Uterus (tissue), 4 donors: ENCODE measurements at places on chromosomes 6 and 20.

DNA sequence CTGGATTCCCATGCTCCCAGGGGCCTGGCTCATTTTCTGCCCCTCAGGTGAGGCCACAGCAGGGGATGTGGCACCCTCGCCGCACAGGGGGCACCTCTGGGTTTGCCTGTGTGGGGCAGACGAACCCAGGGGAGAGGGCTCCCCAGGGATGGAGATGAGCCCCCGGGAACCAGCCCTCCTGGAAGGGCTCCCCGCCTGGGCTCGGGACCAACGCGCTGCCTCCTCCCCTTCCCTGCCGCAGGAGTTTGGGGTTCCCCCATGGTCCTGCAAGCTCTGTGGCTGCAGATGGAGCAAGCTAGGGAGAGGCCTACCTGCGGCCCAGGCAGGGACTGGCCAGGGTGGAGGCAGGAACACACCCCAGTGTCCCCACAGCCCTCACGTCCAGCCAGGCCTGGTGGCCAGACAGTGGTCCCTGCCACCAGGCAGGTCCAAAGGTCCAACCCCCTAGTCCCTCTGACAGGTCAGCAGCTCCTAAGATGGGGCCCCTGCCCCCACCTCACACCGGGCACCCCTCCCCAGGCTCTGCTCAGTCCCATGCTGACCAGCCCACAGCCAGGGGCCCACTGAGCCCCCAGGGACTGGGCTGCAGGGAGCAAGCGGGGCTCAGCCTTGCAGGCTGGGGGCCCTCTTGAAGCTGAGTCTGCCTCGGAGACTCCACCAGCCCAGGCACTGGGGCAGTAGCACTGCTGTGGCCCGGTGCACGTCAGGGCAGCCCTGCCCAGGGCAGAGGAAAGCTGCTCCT is 13.7 kb downstream of the LAMA5 start:
- DNase-seq: no peak

DNA sequence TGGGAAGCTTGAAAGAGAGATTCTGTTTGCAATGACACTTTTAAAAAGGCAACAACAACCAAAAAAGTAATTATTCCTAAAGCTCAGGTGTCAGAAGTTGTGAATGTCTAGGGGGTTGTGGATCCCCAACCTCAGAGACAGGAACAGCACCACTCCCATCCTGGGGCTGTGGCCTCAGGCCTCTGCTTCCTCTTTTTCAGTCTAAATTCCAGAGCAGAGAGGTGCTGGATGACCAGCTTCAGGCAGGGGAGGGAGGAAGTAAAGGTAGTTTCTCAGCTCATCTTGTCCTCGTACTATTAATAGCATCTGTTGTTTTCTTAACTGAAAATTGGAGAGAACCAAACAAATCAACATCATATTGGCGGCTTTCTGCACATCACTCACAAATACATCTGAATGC is 8.3 kb downstream of the NT5E start:
- DNase-seq: no peak

- no peak for DNase-seq
Measured at GRCh38 chr20:57263801-57264792, 2.3 kb downstream of the BMP7 start.

- DNase-seq: no peak
Measured at GRCh38 chr6:130558131-130558530, 192.3 kb downstream of the TMEM200A start.

DNA sequence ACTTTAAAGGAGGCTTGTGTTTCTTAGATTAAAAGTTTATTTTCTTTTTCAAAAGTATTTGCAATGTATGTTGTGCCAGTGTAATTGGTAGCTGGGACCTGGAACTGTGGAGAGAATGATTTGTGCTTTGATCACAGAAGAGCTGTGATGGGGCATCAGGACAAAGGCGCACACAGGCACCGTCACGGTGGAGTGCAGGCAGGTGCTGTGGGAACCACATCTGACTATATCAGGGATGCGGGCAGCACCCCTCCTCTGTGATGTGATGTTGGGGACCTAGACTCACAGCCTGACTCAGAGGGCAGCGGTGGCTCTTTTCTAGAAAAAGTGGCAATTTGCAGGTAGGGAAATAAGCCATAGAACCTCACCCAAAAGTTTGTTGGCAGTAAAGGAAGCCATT is 34.5 kb downstream of the SYTL3 start:
- no peak for DNase-seq

DNA sequence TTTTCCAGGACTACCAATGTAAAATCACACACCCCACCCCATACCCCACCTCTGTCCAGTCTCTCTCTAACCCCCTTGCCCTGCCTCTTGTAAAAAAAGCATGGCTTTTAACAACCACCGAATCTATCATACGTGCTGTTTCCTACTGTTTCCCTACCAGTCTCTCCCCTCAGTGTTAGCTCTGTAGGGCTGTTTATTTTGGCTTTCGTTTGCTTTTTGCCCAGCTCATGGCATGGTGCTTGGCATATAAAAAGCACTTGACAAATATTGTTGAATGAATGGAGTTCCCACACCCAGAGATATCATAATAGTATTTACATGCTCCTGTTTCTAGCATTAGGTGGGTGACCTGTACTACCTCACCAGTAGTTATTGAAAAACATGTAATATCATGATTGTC is 148.2 kb downstream of the OPRM1 start:
- DNase-seq: no peak

- DNase-seq: no peak
Measured at GRCh38 chr6:167930295-167930694, 67.2 kb upstream of the KIF25 start.

DNA sequence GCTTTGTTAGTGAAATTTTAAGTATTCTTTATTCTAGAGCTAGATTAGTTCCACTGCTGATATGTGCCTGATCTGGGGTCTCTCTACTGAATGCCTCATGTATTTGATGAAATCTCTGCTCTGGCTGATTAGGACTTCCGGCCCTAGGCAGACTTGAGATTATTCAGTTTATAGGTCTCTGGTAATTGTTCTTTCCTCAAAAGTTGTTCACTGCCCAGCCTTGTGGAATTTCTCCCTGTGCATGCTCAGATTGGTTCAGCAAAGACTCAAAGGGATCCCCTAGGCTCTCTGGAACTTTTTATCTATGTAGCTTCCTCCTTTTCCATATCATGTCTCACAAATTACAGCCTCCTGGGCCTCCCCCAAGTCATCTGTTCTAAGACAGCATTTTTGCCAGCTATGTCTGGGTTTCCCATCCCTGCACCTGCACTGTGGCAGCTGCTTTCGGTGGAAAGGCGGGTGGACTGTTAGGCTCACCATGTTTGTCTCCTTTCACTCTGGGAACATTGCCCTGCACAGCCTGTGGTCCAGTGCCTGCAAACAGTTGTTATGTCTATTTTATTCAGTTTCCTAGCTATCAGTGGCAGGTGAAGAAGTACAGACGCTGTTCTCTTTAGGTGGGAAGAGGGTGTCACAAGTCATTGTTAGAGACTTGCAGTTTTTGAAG is 73.7 kb downstream of the RPP40 start:
- no peak for DNase-seq

GRCh38 chr20:1489764-1490436 is 1.3 kb downstream of the SIRPB2 start:
- DNase-seq: no peak

DNA sequence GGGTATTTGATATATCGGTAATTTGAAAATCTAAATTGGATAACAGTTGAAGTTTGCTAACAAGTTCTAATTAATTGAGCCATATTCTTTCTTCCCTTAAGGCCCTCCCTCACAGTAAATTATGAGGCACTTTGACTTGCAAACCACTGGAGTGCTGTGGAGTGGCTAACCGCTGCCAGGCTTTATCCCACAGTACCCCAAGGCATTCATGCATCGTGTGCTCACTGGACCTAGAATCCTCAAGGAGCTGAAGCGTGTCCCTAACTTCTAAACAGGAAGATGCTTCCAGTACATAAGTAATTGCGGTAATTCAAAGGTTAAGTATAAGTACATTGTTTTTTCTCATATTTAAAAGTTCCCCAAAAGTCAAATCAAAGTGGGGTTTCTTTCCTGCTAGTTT is 499.9 kb downstream of the TFAP2A start:
- DNase-seq: no peak

DNA sequence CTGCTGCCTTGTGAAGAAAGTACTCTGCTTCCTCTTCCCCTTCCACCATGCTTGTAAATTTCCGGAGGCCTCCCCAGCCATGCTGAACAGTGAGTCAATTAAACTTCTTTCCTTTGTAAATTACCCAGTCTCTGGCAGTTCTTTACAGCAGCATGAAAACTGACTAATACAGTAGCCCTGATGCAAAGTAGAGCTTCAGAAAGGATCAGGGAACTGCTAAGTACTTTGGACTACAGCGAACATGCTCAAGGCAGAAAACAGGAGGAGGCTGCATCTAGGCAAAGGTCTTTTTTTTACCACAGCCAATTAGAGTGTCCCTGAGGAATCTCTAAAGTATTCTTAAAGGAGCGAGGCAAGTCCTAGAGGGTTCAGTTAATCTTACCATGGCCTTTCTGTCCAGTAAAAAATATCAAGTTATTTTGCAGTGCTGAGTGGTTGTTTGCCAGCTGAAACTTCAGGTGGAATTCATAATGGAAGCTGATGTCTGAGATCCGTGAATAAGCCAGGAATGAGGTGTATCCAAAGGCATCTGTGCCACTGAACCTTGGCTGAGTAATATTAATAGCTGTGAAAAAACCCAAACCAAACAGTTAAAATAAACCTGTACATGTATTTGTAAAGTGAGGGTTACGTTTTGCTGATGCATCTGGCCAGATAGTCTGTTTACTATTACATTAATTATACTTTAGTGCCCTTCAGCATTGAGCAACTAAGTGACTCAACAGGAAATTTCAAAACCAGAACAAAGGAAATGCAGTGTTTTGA is 170.4 kb downstream of the PHF3 start:
- no peak for DNase-seq

DNA sequence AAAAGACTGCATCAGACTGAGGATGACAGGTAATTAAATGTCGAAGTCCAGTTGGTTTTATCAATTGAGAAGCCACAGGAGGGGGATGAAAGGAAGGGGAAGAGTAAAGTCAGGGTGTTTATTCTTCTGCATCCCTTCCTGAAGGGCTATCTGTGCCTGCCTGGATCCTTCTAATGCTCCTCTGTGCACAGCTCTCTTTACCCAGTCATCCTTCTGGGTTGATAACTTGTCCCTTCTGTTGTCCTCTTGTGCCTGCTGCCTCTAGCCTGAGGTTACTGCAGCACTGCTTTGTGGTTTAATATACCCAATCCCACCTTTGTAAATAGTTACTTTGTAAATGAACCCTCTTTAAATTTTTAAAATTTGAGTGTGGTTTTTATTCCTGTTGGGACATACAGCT is 1127.3 kb downstream of the EPHA7 start:
- no peak for DNase-seq
